ENCODE measurements at places on chromosomes 5 and 9.

- no peak for DNase-seq
These were observed 8.7 kb upstream of the MTX3 start for GRCh38 chr5:79999722-80000121.

GRCh38 chr9:592225-592624, 249.3 kb upstream of the DMRT1 start:
- DNase-seq, result peak; percentile 47

DNA sequence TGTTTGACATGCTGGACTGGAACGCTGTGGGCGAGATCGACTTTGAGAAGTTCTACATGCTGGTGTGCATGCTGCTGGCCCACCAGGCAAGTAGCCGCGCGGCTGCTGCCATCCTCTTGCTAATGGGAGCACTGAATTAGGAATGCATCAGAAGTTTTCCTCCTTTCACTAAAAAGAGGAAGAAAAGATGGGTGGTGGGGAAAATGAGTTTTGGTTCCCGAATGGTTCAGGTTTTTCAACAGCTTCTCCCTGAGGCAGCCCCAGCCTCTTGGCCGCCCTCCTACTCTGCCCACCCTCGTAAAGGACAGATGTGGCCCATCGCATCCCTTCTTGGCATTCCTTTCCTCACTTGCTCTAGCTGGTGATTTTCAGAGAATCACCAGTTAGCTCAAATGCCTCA, 5.5 kb downstream of the EFCAB9 start:
- no peak for DNase-seq

DNA sequence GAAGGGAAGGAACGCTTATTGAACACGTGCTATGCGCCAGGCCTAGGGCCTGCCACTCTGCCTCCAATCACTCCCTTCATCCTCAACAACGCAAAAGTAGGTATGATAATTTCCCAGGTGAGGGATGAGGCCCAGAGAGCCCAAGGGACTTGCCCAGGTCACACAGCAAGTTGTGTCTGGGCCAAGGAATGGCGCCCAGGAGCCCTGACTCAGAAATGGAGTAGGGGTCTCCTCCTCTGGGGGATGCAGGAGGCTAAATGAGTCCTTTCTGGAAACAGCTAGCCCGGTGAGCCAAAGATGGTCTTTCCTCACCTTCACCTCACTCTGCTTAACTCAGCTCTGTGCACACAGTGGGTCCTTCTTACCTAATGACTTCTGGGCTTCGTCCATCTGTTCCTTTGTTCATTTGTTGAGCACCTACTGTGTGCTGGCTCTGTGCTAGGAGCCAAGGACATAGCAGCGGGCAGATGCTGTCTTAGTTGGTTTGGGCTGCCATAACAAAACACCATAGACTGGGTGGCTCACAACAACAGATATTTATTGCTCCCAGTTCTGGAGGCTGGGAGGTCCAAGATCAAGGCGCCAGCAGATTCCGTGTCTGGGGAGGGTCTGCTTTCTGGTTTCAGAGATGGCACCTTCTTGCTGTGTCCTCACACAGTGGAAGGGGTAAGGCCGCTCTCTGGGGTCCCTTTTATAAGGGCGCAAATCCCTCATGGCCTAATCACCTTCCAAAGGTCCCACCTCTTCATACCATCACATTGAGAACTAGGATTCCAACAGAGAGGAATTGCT, 22.3 kb upstream of the NEURL1B start:
- DNase-seq, result no peak

DNA sequence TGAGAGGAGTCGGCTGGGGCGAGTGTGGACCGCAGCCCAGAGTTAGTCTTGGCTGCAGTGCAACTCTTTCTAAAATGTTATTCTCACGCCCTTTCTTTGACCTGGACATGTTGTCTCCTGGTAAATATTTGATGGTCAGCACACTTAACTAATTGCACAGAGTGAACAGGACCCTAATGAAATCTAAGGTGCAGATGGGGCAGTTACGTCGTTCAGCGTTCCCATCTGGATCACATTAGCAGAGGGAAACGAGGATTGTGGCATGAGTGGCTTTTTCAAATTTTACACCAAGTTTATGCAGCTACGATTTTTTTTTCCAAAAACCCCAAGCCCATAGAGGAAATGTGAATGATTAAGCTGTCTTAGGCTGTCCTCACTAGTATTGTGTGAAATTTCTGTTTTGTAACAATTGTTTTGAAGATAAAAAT, 483 bp downstream of the C9orf85 start:
- DNase-seq, result peak; percentile 21

- no peak for DNase-seq
These were observed 49.4 kb upstream of the PAPPA start for GRCh38 chr9:116103976-116104820.

DNA sequence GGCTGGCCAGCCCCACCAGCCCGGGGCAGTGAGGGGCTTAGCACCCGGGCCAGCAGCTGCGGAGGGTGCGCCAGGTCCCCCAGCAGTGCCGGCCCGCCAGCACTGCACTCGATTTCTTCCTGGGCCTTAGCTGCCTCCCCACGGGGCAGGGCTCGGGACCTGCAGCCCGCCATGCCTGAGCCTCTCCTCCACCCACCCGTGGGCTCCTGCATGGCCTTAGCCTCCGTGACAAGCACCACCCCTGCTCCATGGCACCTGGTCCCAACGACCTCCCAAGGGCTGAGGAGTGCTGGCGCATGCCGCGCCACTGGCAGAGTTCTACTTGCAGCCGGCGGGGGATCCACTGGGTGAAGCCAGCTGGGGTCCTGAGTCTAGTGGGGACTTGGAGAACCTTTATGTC, 452.6 kb downstream of the AGTPBP1 start:
- no peak for DNase-seq

DNA sequence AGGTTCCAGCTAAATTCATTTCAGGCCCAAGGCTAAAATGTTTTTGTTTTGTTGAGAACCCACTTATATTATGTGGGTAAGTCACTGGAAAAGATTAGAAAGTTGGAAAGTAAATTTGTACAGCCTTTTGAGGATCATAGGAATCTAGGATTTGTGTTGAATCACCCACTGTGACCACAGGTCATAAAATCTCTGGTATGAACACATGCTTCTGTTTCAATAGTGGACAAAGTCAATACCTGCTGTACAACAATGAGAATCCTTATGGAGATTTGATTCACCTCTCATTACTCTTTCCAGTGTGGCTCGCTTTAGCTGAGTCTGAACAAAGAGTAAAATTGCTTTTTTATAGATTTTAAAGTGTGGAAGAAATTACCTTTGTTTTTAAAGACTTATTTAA, 369.5 kb downstream of the TMEM167A start:
- no peak for DNase-seq

DNA sequence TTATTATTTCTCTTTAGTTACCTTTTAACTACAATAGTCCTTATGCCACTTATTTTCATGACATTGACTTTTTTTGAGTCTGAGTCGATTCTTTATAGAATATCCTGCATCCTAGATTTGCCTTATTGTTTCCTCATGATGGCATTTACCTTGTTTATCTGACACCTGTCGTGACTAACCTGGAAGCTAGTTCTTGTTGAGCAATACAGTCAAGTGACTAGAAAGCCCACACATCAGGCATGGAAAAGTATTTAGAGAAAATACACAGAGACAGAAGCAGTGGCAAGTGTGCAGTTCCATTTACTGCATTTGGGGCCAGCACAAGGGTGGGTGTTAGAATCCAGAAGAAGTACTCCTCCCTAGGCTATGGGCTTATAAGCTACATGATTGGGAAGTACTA, 97.8 kb downstream of the ERMP1 start:
- no peak for DNase-seq

DNA sequence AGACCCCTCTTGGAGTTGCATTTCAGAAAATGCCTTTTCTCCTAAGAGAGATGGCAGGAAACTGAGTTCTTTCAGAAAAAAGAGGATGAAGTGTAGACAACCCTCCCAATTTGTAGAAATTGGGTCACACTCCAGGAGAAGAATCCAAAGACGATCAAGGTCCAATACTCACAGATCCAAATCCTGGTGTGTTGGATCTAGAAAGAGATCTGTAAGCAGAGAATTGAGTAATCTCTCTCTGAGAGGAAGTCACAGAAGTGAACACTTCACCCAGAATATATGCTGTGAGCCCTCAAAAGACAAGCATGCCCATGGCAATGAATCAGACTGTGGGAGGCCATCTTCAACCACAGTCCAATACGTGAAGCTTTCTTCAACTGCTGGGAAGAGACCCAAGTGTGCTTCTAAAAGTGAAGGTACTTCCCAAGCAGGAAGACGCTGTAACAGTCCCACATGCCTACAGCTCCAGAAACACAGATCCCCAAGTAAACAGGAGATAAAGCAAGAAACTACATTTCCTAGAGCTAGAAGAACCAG, 182.7 kb downstream of the SMC2 start:
- no peak for DNase-seq

DNA sequence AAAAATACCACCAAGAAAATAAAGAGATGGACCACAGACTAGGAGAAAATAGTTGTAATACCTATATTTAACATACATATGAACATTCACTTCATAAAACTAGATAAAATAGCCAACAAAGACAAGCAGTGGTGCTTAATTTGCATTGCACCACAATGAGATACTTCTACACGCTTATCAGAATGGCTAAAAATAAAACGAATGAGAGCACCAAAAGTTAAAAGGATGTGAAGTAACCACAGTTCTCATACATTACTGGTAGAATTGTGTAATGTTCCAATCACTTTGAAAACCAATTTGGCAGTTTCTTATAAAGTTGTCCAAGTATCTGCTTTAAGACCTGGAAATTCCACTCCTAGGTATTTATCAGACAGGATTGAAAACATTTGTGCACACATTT, 198.9 kb upstream of the SGCD start:
- DNase-seq, result no peak

DNA sequence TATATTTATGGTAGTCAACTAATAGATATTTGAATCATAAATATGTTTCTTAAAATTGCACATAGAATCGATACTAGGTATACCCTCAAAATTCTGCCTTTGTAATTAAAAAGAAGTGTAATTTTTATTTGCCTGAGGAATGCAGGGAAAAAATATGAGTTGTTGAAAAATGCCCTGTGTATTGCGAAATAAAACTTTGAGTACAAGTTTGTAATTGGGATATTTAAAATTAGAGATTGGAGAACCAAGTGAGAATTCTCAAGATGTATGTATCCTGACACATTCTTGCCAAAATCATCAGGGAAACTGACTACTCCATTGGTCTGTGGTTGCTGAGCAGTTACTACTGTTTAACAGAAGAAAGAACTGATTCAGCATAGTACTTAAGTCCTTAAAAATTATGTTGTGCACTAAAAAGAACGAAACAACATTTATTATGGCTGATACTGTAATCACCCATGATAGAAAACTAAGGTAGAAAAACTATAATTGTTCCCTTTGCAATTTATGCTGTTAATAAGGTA, 36.0 kb downstream of the ST8SIA4 start:
- no peak for DNase-seq

- no peak for DNase-seq
These were observed 66.4 kb upstream of the POU5F2 start for GRCh38 chr5:93807846-93808245.

GRCh38 chr9:111360881-111361280, 30.9 kb upstream of the OR2K2 start:
- DNase-seq, result no peak

GRCh38 chr5:74652576-74652975, 12.0 kb upstream of the ENC1 start:
- DNase-seq, result no peak

- DNase-seq, result no peak
These were observed 500 bp upstream of the CREBRF start for GRCh38 chr5:173055722-173055982.

DNA sequence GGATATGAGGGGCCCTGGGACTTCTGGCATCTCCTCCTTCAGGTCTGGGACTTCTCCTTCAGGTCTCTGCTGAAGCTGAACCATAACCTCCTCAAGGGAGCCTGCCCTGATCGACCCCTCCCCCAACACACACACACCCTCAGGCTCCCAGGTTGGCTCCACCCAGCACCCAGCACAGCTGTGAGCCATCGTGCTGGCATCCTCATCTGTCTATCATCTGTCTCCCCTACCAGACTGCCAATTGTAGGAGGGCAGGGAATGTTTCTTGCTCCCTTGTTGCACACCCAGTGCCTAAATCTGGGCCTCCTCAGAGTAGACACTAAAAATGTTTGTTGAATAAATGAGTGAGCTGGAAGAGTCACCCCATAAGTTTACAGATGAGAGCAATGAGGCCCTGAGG, 71.4 kb downstream of the LRSAM1 start:
- no peak for DNase-seq

DNA sequence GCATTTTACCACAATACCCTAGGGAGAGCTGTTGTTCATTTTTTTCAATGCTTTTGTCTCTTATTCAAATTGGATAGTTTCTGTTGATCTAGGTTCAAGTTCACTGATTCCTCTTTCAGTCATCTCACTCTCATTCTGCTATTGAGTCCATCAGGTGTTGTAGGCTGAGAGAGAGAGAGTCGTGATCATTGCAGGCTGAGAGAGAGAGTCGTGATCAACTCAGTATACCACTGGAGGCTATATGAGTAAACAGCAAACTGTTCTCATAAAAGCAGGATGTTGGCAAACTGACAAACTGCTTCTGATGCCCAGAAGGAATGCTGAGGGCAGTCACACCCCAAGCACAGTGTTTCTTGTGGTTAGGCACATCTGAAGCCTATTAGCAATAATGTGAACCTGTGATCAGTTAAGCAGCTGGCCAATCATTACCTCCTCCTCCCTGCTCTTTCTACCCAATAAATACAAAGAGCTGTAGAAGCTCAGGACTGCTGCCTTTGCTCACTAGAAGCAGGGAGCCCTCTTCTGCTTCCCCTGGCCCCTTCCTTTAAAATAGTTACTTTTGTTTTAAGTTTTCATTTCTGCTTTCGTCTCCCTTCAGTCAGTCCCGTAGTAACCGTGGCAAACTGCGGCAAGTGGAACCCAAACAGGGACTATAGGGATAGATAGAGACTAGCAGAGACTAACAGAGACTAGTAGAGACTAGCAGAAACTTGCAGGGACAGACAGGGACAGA, 476.1 kb upstream of the ACO1 start:
- peak; percentile 68 for DNase-seq

DNA sequence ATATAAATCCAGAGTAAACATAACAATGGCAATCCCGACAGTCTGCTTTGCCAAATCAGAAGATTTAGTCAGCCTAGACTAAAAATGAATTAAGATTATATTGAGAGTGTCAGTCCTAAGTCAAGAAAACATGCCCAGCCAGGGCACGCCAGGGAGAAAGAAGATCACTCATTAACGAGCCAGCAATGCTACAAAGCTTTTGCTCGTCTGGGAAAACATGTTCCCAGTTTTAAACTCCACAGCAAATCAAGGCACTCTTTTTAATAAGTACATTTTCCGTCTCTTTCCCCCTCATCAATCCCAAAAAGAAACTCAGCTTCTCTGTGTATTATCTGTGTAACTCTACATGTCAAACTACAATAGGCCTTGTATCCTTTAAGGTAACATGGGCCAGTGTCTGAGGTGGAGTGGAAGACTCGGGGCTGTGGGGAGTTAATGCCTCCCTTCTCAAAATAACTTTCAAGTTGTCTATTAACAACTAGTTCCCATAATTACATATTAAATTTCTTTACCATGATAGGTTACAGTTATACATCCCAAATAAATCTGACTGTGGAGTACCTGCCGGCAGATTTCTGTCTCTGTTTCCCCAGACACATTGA, 40.9 kb downstream of the NFIB start:
- DNase-seq, result no peak

- DNase-seq, result peak; percentile 66
These were observed 1.6 kb downstream of the MGAT4B start for GRCh38 chr5:179805070-179805528.

- DNase-seq, result no peak
These were observed 68.9 kb upstream of the CDH18 start for GRCh38 chr5:20056933-20057332.

GRCh38 chr9:93048566-93049448, 9.7 kb upstream of the SUSD3 start:
- no peak for DNase-seq

Measured in LoVo (cell line).